A549 treated with Mapracorat at 1 μM for 4 hours (cell line): ENCODE measurements at places on chromosomes 1 and 21. TPM values are rescaled to one million over a fixed set of nuclear protein-coding genes. Genes with fewer than 3 reads are reported as not detected.

Gene GUCA2B
- 0.46 TPM in 1 of 5 replicates, not detected in the others for total RNA-seq

Gene DCST2
- 0.35 to 0.69 TPM (median 0.52 TPM) in 5 replicates for total RNA-seq

Gene GJB5
- total RNA-seq = 0.12 to 0.27 TPM (median 0.15 TPM) in 4 of 5 replicates, not detected in the other

Gene KLHL17
- 9.1 to 20.0 TPM (median 16.2 TPM) in 5 replicates for total RNA-seq

Gene PLPP3
- 25.2 to 31.7 TPM (median 27.9 TPM) in 5 replicates for total RNA-seq

Gene FAM72B
- 5.3 to 7.2 TPM (median 6.1 TPM) in 5 replicates for total RNA-seq

Gene SLC35E2B
- 9.2 to 13.4 TPM (median 12.5 TPM) in 5 replicates for total RNA-seq

Gene ARHGAP30
- 0.06 to 0.14 TPM (median 0.07 TPM) in 5 replicates for total RNA-seq

Gene PARS2
- 4.0 to 5.2 TPM (median 4.8 TPM) in 5 replicates for total RNA-seq

Gene VANGL2
- total RNA-seq = 0.57 to 0.82 TPM (median 0.79 TPM) in 5 replicates

Gene C1orf226
- 0.77 to 1.2 TPM (median 0.93 TPM) in 5 replicates for total RNA-seq

Gene DCDC2B
- not detected in 5 replicates for total RNA-seq

Gene ETV3L
- total RNA-seq = not detected in 5 replicates

Gene C1orf74
- total RNA-seq = 1.4 to 1.8 TPM (median 1.4 TPM) in 5 replicates

Gene DCST1
- total RNA-seq = not detected in 5 replicates

Gene RNU1-2
- not detected in 5 replicates for total RNA-seq

Gene CRYAA
- total RNA-seq = not detected in 5 replicates

Gene SLC44A5
- total RNA-seq = 0.04 to 0.06 TPM (median 0.06 TPM) in 4 of 5 replicates, not detected in the other

Gene DYNLT5
- not detected in 5 replicates for total RNA-seq

Gene RIMKLA
- total RNA-seq = 0.39 to 1.3 TPM (median 1.1 TPM) in 5 replicates

Gene FAM177B
- not detected in 5 replicates for total RNA-seq
